Left colon (tissue), 2 donors: ENCODE measurements at places on chromosomes 16 and 17. TPM values are rescaled to one million over a fixed set of nuclear protein-coding genes. Genes with fewer than 3 reads are reported as not detected.

GRCh38 chr16:84462296-84463210 is 41.9 kb downstream of the MEAK7 start:
- no peak for DNase-seq

DNA sequence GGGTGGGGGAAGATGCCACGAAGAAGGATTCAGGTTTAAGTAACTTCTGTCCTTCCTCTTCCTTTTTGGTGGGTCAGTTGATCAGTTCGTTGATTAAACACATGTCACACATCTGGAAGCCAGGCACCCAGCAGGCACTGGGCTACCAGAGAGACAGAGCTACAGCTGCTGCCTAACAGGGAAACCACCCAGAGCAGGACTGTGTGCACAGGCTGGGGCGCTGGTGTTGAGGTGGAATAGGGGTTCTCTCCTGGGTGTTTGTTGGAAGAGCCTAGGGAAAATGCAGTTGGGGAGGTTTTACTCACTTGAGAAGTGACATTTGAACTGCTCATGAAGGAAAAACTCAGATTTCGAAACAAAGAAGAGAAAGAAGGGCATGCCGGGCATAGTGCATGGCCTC is 152.4 kb downstream of the IRX5 start:
- no peak for DNase-seq

- peak; percentile 10 for DNase-seq
Observed at GRCh38 chr16:11045846-11046245, 101.5 kb downstream of the CLEC16A start.

GRCh38 chr17:45296003-45296832 is 20.6 kb downstream of the MAP3K14 start:
- DNase-seq: no peak

- DNase-seq: no peak
Observed at GRCh38 chr16:22624800-22625533, 114.3 kb downstream of the NPIPB5 start.

DNA sequence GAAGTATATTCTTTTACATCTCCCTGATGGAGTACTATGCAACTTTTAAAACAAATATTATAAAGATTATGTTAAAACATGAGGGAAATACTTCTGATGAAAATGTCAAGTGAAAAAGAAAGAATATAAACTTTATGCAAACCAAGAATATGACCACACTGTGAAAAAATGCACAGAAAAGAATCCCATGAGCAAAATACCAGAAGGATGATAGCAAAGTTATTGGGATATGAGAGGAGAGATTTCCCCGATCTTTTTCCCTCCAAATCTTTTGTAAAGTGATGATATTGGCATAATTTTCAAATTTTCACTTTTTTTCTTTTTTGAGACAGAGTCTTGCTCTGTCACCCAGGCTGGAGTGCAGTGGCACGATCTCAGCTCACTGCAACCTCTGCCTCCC is 36.6 kb upstream of the SMURF2 start:
- no peak for DNase-seq

Gene SLC16A11
- total RNA-seq: 0.58 TPM
